SK-N-SH (cell line): ENCODE measurements at places on chromosomes 16 and 17.
A peak's percentile ranks its signal among the peaks of the same experiment; 100 is the strongest.

DNA sequence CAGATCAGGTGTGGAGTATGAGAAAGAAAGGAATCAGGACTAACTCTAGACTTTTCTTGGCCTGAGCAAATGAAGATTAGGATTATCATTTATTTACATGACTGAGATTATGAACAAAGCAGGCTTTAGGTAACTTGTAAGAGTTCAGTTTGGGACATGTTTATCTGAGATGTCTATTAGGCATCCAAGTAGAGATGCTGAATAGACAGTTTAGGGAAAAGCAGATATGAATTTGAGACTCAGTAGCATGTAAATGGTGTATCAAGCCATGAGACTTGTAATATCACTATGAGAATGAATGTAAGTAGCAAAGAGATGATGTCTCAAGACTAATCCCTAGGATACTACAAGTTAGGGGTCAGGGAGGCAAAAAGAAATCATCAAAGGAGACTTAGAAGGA, 8.6 kb upstream of the HS3ST2 start:
- no peak for DNase-seq

DNA sequence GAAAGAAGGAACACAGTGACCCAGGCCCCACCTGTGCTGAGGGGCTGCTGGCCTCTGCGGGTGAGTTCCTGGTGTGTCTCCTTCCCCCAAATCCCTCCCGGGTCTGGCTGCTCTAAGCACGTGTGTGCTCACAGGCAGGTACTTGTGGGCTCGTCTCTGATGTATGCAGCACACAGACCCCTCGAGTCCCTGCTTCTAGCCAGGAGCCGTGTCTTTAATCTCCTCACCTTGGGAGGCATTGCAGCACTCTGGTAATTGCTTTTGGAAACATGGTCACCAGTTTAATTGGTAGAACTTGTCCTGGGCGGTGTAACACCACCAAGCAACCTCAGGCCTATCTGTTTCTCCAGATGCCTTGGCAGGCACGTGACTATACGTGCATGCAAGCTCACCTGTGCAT, 8.8 kb upstream of the RPL38 start:
- no peak for DNase-seq

- no peak for DNase-seq
Measured at GRCh38 chr17:16820161-16820877, 130.3 kb downstream of the CCDC144A start.

DNA sequence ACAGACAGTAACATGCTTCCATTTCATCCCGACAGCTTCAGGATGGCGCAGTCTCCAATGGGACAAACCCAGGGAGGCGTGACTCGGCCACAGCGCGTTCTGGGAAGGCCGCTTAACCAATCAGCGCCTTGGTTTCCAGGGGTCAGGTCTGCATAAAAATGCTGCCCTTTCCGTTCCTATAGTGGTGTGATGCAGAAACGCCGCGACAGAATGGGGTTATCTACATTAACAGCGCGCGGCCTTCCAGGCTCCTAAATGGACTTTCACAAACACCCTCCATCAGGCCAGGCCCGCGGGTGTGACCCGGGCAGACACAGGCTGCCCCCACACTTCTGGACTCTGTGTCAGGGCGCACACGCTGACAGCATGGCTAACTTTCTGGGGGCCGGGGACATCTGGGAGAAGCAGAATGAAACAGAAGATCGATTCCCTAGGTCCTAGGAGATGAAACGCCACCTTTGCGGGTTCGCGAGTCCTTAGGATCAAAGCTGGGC, 792 bp downstream of the TMEM231 start:
- peak; percentile 90 for DNase-seq

GRCh38 chr17:58318065-58318481, 10.5 kb downstream of the TSPOAP1 start:
- DNase-seq: no peak
